ENCODE measurements at places on chromosomes 12 and 14.
A peak's percentile ranks its signal among the peaks of the same experiment; 100 is the strongest.

DNA sequence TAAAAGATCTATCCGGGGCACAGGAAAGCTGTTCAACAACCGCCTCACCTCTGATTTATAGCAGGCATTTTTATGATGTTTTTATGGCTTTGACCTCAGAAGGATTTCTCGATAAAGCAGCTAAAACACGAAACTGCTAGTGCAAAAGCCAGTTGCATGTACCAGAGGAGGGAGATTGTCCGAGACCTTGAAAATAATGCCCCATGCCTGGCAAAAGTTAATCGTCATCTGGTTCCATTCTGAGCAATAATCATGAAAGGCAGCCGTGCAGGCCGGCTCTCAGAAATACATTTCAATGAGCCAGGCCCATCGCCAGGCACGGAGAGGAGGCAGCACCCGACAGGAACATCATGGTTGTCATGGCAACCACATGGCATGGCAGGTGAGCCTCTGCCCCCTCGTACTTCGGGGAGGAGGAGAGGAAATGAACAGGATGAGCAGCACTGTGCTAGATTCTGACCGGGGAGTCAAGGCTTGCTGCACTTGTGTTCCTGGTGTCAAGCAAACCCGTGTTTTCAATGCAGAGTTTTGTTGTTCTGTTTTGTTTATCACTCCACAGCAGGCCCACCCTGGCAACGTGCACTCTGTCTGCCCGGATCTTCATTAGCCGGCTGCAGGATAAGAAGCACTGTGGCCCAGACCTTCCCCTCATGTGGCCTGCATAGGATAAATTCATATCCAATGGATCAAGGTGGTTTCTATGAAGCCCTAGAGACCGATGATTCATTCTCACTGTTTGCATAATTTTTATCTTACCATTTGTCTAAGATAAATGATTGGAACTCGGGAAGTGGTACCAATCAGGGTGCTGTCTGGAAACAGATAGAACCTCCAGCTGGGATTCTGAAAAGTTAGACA, 160.2 kb downstream of the RIMBP2 start:
- DNase-seq, result peak; percentile 67

DNA sequence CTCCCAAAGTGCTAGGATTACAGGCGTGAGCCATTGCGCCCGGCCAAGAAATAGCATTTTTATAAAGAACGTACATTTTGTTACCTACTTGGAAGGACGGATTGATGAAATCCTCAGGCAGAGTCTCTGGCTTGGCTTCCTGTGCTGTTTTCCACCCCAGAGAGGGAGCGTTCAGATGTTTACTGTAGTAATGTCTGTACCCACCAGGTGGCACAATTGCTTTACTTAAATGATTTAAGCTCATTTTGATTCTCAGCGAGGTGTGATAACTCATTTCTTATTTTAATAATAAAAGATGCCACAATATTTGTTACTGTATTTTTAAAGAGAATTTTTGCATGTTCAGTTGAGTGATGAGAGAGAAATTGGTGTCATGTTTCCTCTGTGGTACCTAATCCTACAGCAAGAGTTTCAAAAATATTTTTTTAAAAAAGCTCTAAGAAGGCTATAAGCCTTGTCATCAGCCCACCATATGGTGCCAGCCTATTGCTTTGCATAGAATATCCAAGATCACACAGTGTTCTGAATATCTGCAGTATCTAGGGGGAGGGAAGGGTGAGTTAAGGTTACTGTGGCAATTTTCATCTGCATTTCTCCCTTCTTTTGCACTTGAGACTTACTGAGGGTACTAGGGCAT, 82.6 kb upstream of the TRAF3 start:
- DNase-seq, result no peak

GRCh38 chr12:14307004-14307403, 58.5 kb upstream of the ATF7IP start:
- DNase-seq, result no peak

- no peak for DNase-seq
Measured at GRCh38 chr14:101501858-101502615, 59.3 kb upstream of the DIO3 start.

GRCh38 chr14:30854492-30854891, 19.9 kb upstream of the COCH start:
- DNase-seq, result no peak

DNA sequence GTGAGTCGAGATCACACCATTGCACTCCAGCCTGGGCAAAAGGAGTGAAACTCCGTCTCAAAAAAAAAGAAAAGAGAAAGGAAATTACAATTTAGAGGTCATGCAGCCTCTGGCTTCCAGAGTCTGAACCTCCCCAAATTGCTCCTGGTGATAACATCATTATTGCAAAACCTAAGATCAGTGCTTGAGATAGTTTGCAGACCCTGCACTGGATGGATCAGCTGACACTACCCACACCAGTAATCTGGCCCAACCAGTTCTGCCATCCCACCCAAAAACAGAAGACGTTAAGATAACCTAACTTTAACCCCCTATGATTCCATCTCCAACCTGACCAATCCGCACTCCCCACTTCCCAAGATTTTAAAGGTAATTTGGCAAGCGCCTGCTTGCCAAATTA, 353.7 kb upstream of the DIO2 start:
- no peak for DNase-seq

DNA sequence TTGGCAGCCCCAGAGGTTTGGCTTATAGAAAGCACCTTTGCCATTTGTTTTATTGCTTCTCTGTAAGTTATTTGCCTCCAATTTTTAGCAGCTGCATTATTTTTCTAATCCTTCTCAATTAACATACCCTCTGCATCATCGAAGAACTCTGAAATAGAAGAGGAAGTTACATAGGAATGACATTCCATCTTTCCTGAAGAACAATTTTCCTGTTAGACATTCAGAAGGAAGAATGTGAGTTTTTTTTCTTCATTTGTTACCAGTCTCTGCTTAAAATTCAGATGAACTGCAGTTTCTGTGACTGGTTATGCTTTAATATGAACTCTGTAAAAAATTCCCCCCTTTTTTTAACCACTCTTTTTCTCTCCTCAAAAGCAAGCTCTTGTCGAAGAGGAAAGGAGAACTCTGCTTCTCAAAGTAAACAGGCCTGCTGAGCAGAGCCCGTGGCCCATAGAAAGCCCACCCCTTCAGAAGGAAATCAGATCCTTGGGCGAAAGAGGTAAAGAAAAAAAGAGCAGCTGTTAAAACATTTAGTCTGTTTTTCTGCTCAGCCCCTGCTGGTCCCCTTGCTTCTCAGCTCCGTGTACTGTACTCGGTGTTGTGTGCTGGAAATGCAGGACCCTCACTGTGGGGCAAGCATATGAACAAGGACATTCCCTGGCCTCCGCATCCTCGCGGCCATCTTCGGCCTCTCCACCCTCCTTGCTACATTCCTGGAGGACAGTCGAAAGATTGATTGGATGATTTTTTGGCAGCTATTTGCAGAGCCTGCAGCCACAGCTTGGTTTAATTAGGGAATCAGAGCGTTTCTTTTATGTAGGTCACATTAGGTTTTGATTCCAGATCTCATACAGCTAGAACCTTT, 164.4 kb upstream of the LRIG3 start:
- no peak for DNase-seq

GRCh38 chr12:39581592-39581991, 38.0 kb downstream of the ABCD2 start:
- no peak for DNase-seq

DNA sequence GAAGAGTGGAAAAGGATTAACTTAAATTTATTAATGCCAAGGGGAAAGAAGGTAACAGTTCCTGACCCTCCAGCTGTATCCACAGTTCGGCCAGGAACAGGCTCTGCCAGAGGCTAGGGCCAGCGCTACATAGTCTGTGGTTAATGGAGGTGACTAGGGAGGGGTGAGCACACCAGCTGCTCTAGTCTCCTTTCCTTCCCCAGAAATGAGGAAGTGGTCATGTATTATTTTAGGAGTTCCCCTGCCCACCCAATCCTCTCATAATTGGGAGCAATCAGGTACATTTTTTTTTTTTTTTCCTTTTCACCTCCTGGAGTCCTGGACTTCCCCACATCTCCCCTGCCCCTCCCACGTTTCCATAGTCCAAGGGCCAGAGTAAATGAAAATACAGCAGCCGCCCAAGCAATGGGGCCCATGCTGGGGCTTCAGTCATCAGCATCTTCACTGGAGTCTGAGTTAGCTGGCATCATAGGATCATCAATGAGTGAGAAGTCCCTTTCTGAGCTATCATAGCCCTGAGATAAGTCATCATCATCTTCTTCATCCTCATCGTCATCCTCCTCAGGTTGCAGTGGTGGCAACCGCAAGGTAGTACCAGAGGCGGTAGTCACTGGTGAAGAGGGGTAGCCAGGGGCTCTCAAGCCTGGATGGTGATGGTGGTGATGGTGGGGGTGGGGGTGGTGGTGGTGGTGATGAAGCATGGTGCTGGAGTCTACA, 1.5 kb upstream of the SUPT16H start:
- DNase-seq, result no peak

DNA sequence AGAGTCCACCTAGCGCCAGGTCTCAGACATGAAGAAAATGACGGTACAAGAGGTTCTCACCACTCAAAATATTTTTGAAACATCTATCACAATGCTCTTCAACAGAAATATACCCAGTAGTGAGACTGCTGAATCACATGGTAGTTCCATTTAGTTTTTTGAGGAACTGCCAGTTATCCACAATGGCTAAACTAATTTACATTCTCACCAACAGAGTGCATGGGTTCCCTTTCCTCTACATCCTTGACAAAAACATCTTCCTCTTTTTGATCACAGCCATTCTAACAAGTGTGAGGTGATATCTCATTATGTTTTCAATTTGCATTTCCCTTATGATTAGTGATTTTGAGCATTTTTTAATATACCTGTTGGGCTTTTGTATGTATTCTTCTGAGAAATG, 5.7 kb upstream of the GPR65 start:
- DNase-seq, result no peak

DNA sequence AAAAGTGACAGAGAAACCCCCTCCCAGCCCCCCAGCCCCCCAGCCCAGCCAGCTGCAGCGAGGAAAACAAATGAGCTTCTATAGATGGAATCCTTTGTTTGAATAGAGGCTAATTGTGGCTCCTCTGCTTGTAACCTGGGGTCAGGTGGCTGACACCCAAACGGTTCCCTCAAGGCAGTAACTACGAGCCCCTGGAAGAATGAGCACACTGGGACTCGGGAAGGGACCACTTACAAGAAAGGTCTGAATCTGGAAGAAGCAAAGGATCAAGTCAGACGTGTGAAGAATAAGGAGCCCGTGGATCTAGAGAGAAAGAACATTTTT, 108.7 kb upstream of the FUT8 start:
- no peak for DNase-seq

DNA sequence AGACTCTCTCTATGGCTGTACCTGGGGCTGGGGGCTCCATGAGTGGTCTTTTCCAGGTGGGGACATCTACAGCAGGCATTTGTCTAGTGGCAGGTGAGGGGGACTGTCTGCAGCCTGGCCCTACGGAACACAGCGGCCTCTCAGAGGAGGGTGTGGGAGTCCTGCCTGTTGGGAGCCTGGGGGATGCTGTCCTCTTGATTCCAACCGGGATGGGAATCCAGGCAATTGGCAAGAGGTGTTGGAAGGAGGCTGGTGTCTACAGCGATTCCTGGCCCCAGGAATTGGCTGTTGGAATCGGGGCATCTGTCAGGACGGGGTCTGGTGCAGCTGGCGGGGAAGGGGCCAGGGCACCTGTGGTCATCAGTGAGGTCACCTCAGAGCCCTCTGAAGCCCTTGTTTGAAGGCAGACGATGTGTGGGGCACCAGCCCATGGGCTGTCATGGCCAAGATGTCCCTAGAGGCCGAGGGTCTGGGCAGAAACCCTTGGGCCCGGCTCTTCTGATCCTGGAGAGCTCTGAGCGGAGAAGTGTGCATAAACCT, 386.3 kb downstream of the TMEM121 start:
- DNase-seq, result no peak

DNA sequence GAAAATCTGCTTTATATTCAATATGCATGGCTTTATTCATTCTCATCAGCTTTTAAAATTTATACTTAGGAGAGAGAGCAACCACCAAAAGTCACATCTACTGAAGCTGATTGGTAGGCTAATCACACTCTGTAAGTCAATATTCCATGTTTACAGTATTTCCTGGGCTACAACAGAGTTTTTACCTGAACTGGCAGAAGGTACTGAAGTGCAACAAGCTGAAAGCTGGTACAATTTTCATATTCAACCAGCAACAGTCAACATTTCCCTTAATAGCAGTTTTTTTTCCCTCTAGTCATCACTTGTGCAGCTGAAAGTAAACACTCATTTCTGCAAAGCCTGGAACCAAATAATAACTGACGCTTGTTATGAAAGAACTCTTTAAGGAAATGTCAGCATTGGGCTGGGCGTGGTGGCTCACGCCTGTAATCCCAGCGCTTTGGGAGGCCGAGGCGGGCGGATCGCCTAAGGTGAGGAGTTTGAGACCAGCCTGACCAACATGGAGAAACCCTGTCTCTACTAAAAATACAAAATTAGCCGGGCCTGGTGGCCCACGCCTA, 12.9 kb downstream of the BRAP start:
- no peak for DNase-seq

DNA sequence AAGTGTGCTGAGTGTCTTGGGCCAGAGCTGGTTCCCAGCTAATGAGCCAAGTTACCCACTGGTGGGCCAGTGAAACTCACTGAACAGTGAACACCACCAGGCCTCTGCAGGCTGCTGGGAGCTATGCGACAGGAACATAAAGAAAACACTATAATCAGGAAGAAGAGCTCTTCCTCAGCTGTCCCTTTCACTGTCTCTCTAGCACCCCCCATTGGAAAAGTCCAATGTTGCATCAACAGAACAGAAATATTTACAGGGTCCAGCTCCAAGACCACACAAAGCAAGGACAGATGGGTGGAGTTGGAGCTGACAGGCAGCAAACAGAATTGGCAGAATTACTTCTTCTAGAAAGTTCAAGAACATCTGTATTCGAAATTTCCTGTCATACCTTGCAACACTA, 903.6 kb upstream of the TMEM132C start:
- no peak for DNase-seq

DNA sequence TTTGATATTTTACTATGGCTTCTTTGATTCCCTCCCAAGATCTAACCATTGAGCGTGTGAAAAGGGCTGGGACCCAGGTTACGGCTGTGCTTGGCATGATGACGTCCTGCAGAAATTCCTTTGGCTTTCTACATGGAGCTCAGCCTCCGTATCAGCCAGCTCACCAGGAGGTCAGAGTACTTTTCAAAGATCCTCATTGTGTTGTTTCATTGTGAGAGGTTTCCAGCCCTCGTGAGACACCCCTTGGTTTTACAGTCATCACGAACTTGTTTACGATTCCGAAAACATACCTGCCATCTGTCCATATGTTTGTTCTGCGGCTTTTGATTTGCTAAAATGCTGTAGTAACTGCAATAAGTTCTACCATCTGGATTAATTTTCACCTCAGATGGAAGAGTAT, 453.1 kb downstream of the TMEM121 start:
- DNase-seq, result no peak

- DNase-seq, result no peak
Measured at GRCh38 chr14:34718750-34719304, 4.4 kb upstream of the CFL2 start.

DNA sequence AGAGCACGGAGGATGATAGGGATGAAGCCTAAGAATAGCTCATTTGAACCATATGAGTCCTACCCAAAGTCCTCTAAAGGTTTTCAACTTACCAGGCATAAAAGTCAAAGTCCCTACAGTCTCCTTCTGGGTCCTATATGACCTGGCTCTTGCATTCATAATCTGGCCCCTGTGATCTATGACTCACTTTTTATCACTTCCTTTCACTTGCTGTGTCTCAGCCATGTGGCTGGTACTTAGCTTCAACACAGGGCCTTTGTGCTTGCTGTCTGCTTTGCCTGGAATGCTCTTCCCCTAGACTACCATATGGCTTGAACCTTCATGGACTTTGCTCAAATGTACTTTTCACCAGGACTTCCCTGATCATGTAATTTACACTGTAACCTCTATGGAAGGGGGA, 137.6 kb upstream of the TMTC1 start:
- no peak for DNase-seq

Data from occipital lobe (tissue), 3 donors.